ENCODE measurements at places on chromosomes 4 and X. TPM values are rescaled to one million over a fixed set of nuclear protein-coding genes. Genes with fewer than 3 reads are reported as not detected.

CXCL3 gene
- total RNA-seq, result 1.2 TPM

MANBA gene
- 13.7 TPM for total RNA-seq

ZFP92 gene
- total RNA-seq, result 1.6 TPM

MAGEB2 gene
- not detected for total RNA-seq

PDE5A gene
- 6.4 TPM for total RNA-seq

SNCA gene
- 120 TPM for total RNA-seq

BMX gene
- 209 TPM for total RNA-seq

CDX4 gene
- total RNA-seq, result not detected

DCX gene
- total RNA-seq, result not detected

P2RY8 gene
- not detected for total RNA-seq
